HCEC 1CT (cell line): ENCODE measurements at places on chromosomes 5 and 9.

DNA sequence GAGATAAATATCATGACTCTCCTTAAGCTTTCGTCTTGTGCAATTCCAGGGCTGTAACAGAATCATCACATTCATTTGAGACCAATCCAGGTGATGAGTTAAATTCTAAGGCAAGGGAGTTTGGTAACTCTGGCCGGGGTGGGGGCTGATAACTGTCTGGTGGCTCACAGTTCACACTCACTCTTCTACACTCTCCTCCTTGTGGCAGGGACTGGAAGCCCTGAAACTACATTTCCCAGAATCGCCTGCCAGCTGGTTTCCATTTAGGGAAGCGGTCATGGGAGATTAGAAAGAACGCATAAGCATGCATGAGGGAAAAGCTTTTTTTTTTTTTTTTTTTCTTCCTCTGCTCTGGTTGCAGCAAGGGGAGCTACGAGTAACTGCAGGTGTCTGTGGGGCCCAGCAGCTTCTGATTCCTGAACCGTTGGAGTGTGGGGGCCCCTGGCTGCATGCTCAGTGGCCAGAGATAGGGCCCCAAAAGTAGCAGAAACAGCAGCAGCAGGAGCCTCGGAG is 154.8 kb upstream of the TBC1D2 start:
- peak; percentile 67 for DNase-seq

- DNase-seq: peak; percentile 81
These were observed 3.2 kb downstream of the ATOSB start for GRCh38 chr9:35112257-35113020.

- DNase-seq: no peak
These were observed 17.5 kb downstream of the ZNF608 start for GRCh38 chr5:124728968-124729332.

GRCh38 chr9:122029898-122030297 is 63.2 kb downstream of the TTLL11 start:
- no peak for DNase-seq

- no peak for DNase-seq
These were observed 30.8 kb downstream of the CNTRL start for GRCh38 chr9:121105531-121105930.

- no peak for DNase-seq
These were observed 209.7 kb downstream of the ARHGEF28 start for GRCh38 chr5:73835726-73836125.

DNA sequence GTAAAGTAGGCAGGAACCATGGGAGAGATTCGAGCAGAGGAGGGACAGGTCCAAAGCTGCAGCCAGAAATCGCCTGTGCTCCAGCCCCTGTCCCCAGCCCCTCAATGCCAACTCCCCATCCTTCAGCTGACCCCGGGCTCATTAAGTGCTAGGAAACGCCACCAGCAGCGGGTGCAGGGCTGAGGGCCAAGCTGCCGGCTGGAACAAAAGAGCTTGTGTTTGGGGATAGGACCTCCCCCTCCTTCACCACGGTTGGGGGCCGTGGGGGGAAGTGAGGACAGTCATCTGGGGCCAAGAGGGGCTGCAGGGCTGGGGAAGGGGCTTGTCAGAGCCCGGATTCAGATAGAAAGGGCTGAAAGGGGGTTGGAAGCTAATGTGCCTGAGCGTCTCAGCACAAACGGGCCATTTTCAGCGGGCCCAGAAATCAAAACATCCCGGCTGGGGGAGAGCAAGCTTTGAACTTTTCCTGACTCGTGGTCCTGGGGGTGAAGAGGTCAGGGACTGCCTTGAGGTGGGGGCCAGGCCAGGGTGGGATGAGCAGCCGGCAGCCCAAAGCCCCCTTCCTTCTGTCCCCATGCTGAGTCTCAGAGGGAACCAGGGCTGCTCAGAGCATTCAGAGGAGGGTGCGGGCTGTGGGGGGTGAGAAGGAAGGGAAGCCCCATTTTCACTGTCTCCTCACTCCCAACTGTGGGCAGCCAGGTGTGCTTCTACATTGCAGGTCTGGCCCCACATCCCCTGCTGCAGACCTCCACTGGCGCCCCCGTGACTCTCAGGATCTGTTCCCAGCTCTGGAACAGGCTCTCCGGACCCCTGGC is 69.4 kb upstream of the DAB2IP start:
- no peak for DNase-seq

DNA sequence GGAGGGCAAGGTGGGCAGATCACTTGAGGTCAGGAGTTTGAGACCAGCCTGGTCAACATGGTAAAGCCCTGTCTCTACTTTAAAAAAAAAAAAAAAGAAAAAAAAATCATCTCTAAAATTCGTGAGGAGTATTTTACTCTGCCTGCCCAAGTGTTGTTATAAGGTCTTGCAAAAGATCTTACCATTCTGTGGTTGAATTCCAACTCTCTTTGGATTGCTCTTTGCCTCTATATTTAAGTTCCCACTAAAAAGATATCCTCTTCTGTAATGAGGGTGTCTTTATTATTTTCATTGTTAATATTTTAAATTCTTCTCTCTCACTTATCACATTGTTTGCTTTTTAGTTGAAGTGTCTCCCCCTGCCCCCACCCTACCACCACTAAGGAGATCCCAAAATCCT is 33.4 kb downstream of the CREBRF start:
- no peak for DNase-seq

DNA sequence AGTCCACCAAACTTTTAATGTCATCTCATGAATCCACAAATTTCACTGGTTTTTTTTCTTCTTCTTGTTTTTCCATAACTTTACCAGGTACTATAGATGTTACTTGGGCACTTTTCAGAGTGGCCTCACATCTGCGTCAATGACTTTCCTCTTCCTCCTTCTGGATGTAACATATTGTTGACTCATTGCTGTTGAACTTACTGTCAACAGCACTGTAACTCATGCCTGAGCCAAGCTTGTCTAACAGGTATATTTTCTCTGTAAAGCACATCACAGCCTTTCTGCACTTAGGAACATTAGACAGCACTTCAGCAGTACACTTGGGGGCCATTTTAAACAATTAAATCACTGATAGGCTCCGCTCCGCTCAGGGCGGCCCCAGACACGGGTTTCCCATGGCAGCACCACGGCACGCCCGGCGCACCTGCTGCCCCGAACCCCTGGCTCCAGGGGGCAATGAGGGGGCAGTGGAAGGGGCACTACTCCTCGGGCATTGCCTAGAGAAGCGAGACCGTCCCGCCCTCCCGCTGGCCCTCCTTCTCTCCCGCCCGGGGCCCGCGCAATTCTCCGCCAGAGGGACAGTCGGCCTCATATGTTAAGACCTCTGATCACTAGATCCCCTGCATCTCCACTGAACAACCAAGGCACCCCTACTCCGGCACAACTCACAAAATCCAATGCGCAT is 41.9 kb upstream of the SPATA31C2 start:
- DNase-seq: no peak

GRCh38 chr5:84370176-84370575 is 14.5 kb downstream of the EDIL3 start:
- DNase-seq: no peak

- peak; percentile 93 for DNase-seq
These were observed 214.4 kb upstream of the S1PR3 start for GRCh38 chr9:88776717-88777497.

DNA sequence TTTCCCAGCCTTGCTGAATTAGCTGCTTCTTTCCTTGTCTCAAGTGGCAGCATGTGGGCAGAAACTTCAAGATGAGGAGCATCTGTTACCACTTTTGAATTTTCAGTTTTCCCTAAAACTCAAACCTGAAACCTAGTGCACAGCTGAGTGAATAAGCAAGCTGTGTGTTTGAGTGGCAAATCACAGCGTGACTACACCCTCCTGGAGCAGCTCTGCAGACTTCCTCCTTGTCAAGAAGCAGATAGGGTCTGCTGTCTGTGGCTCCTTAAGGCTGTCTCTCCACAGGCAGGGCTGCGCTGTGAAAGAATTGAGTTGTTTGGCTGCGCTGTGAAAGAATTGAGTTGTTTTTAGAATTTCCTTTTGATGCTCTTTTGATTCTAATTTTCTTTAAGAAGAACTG is 179.7 kb upstream of the HAPLN1 start:
- no peak for DNase-seq

GRCh38 chr5:158194561-158194976 is 335.6 kb upstream of the CLINT1 start:
- no peak for DNase-seq

GRCh38 chr5:143398053-143398355 is 5.5 kb downstream of the NR3C1 start:
- no peak for DNase-seq

DNA sequence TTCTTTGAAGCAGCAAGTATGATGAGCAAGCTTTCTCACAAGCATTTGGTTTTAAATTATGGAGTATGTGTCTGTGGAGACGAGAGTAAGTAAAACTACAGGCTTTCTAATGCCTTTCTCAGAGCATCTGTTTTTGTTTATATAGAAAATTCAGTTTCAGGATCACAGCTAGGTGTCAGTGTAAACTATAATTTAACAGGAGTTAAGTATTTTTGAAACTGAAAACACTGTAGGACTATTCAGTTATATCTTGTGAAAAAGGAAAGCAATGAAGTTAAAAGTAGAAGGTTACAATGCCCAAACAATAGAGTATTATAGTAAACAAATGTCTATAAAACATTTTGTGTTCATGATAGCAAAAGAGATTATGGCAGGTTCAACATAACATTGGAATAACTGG is 88.6 kb downstream of the JAK2 start:
- DNase-seq: no peak
